ENCODE measurements at places on chromosomes 2 and 18. TPM values are rescaled to one million over a fixed set of nuclear protein-coding genes. Genes with fewer than 3 reads are reported as not detected.

- DNase-seq: no peak
Measured at GRCh38 chr2:26564121-26564644, 77.0 kb downstream of the CIB4 start.

DNA sequence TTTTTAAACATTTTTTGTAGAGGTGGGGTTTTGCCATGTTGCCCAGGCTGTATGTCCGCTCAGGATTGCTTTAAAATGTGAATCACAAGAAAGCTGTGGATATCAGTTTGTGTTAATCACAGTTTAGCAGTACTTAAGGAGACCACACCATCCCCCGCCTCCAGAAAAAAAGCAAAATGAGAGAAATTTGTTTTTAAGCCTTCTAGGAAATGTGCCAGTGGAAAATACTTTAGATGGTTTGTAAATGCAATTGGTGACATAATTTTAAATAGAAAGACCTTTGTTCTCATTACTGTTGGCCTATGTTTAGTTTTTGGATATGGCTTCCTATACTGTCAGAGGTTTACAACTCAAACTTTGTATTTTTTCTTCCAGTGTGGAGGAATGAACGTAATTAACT, 27.0 kb downstream of the GCA start:
- no peak for DNase-seq

DNA sequence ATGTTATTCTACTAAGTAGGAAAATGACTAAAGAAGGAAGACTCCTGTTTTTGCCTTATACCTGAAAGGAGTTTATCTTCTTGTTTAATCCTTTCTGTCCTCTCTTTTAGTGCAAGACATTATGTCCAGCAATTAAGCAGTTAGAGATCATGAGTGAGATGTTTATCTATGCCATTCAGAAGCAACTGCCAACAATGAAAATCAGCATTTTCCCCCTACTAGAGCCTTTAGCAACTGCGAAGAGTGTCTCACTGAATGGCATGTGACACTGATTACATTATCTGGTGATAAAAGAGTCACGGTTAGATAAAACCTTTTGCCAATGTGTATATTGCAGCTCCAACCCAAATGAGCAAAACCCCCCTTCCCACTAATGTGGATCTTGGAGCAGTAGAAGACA, 357.7 kb upstream of the SYT4 start:
- DNase-seq: no peak

GRCh38 chr2:27497288-27497627, 619 bp downstream of the GCKR start:
- no peak for DNase-seq

GRCh38 chr2:61318553-61318952, 152.3 kb downstream of the USP34 start:
- DNase-seq: no peak

- DNase-seq: no peak
Measured at GRCh38 chr2:218471036-218471435, 52.1 kb downstream of the VIL1 start.

DNA sequence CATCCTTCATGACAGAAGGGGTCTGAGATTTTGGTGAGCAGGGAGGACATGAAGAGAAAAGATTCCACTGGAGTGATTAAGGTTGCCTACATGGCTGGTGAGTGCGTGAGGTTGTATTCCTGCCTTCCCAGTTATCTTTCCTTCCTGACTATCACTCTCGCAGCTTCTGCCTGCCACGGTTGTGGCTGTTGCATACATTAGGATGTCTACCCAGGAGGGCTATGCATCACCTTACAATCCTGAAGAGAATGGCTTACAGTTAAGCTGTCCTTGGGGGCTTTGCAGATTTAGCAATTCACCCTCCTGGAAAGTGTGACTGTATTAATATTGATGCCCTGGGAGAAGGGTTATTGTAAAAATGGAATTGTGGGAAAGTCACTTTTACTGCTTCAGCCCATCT, 571.0 kb downstream of the TSN start:
- DNase-seq: no peak

- DNase-seq: no peak
Measured at GRCh38 chr18:59744271-59744721, 47.1 kb upstream of the CCBE1 start.

DNA sequence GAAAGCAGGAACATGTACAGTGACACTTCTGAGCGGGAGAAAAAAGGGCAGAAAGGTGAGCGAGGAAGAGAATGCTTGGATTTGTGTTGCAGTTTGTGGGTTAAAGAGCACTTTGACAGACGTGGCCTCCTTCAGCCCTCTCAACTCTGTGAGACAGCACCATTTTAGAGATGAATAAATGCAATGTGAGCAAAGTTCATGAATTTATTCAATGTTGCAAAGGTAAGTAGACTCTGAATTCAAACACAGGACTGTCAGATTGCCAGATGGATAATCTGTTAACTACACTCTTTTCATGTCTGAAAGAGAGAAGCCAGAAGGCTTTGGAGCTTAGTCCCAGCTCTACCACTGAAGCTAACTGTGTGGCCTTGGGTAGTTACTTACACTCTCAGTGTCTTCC, 47.7 kb downstream of the BOD1L2 start:
- DNase-seq: no peak

DNA sequence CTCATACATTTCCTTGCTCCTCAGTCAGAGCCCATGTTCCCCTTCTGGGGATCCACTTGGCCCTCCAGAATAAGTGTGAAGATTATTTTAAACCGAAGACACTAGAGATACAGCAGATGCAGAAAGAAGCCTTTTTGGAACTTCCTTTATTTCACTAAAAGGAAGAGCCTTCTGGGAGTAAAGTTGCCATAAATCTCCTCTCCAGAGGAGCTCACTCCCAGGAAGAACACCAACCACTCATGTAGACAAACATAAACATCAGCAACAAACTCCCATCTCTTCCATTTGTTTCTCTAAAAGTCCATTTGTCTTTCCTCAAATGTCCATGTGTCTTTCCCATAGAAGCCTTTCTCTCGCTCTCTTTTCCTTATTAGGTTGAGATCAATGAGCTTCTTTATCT, 62.4 kb upstream of the MSH6 start:
- no peak for DNase-seq

GRCh38 chr2:168912901-168913369, 11.8 kb downstream of the G6PC2 start:
- no peak for DNase-seq

- DNase-seq: no peak
Measured at GRCh38 chr18:47346016-47346415, 94.6 kb upstream of the SKOR2 start.

GRCh38 chr2:224650815-224651439, 65.2 kb downstream of the CCDC195 start:
- DNase-seq: no peak

DNA sequence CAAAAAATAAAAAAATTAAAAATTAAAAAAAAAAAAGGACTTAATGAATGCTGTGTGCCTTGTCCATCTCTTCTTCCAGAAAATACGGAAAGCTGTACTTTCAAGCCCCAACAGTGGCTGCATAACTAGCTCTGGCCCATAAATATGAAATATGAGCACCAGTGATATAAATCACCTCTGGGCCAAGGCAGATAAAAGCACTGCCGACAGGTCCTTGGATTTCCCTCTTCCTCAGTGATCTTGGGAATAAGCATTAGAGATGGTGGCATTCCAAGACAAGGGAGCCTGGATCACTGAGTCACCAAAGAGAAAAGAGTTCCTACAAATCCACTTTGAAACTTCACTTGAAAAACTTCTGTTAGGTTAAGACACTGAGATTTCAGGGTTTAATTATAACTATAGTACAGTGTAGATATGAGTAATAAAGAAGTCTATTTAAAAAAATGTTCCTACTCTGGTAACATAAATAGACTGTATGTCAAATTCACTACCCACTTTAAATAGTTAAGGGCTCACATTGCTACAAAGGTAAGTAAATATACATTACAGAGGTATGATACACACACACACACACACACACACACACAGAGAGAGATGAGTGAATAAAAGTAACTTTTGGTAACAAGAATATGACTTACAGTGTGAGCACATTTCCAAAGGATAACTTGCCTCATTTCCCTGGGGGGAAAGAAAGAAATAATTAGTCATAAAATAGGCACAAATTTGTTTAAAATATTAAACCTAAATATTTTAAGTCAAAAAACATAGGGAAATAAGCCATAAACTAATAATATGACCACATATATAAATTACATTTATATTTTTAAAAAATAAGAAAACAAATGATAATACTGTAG, 35.6 kb downstream of the PPP3R1 start:
- DNase-seq: no peak

DNA sequence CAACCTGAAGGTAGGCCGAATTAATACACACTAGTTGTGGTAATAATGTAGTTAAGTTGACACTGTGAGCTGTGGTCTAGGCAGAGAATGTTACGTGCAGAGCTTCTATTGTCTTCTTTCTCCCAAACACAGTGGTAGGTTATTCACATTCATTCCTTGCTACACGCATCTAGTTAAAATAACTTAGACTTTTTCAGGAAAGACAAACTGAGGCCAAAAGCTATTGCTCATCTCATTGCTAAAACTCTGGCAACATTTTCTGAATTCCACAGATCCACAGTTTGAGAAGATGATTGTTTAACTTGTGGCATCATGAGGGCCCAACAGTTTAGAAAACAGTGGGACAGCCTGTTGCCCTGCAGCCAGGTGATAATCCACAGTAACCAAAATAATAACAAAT, 850.4 kb upstream of the FSHR start:
- peak; percentile 53 for DNase-seq

GRCh38 chr2:71595569-71595968, 142.2 kb downstream of the DYSF start:
- no peak for DNase-seq

- no peak for DNase-seq
Measured at GRCh38 chr2:241762321-241762932, 14.2 kb upstream of the GAL3ST2 start.

DNA sequence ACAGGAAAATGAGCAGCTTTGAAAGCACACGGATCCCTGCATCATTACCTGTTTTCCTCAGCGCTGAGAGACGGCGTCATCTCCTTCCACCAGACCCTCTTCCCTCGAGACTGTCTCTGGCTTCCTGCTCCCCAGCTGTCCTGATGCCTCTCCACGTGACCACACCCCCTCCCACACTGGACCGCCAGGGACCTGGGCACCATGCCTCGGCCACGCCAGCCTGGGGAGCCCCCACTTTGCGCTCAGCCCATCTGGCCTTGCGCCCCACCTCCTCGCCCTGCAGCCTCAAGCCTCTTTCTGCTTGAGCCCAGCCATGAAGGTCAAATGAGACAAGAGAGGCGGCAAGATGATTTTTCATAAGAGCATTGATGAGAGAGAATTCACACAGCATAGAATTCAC, 66.0 kb upstream of the ACKR3 start:
- DNase-seq: no peak

- no peak for DNase-seq
Measured at GRCh38 chr2:217857624-217858506, 144.9 kb downstream of the TNS1 start.

- no peak for DNase-seq
Measured at GRCh38 chr2:19458427-19459003, 100.1 kb upstream of the OSR1 start.

DNA sequence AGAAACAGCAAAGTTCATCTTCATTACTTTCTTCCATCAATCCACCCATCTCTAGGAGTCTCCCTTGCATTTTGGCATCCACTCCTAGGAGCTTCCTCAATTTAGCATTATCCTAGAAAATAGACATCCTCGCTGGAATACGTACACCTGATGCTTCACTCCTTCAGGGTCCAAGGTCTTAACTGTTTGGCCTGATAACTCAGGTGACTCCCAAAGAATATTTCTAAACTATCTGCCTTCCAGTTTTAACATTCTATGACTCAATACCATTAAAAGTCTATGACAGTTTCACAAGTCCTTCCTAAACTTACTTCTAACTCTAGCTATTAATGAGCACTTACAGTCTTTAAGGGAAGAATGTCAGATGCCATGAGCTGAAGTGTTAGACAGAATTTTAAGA, 26.5 kb upstream of the TLK1 start:
- DNase-seq: no peak

GRCh38 chr2:96853321-96853720, 4.5 kb downstream of the ANKRD39 start:
- no peak for DNase-seq

- peak; percentile 15 for DNase-seq
Measured at GRCh38 chr2:21317131-21317530, 193.4 kb downstream of the TDRD15 start.

PECR gene
- polyA plus RNA-seq: 15.9 TPM

HOXD3 gene
- not detected for polyA plus RNA-seq

PLCD4 gene
- 0.21 TPM for polyA plus RNA-seq

DLGAP1 gene
- 11.8 TPM for polyA plus RNA-seq

GCKR gene
- polyA plus RNA-seq: 0.30 TPM

REG1B gene
- polyA plus RNA-seq: not detected
